ENCODE measurements at places on chromosomes 5 and 9.

DNA sequence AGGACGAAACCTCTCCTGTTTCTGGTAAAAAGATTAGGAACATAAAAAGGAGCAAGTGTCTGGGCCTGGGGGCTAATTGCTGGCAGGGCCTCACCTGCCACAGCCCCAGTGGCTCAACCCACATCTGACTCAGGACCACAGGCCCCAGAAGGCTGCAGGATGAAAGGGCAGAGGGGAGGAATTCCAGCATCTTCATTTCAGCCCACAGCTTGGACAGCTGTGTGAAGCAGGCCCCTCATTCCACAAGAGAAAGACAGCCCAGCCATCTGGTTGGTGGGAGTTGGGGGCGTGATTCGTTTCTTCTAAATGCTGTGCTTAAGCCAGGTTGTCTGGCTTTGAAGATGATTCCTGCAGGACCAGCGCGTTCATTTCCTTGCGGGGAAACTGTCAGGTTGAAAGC is 29.1 kb downstream of the NKX2-5 start:
- DNase-seq = no peak

GRCh38 chr5:94396687-94397086 is 221.7 kb downstream of the KIAA0825 start:
- no peak for DNase-seq

DNA sequence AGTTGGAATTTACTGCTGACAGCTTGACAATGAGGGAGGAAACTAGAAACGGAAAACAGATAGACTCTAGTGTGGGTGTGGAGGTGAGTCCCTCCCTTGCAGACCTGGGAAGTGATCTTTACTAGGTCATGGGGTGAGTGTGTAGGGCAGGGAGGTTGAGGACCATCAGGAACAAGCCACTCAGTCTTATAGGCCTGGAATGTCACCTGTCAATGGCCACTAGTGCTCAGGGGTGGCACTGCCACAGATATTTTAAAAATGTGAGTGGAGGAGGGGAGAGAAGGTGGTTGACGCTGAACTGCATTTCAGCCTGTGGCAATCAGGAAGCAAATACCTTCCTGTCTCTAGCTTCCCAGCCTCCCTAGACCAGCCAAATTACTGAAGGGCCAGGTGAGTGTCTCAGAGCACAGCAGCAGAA is 9.0 kb downstream of the OR2S2 start:
- DNase-seq = no peak

DNA sequence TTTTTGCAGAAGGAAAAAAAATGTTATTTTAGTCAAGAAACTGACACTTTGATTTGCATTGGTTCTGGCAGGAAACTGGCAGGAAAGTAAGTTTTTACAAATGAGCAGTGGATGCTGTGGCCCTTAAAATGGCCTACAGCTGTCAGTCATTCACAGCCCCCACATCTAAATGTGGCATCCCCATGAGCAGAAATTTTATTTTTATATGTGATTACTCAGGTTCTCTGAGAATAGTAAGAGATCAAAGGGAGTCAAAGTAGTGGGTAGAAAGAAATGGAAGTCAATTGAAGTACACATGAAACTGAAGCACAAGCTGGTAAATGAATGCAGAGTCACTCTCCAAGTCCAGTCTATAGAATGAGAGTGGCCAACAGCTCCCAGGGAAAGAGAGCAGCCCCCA is 80.3 kb downstream of the ENC1 start:
- no peak for DNase-seq

DNA sequence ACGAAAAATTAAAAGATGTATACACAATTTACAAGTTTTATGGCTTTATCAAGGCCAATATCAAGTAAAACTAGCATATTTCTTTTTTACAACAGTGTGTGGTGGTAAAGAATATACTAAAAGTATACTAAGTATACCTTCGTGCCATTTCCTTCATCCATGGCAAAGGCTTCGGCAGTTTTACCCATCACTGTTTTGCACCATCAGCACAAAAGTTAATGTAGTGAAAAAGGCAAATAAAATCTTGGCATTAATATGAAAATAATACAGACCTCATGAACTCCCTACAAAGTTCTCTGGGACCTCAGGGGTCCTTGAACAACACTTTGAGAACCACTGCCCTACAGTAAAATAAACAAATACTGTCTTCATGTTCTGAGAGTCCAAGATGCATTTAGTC is 312.3 kb upstream of the NREP start:
- no peak for DNase-seq

GRCh38 chr9:94445863-94446262 is 109.0 kb upstream of the PCAT7 start:
- DNase-seq = no peak

GRCh38 chr5:172630482-172630881 is 10.6 kb upstream of the NEURL1B start:
- no peak for DNase-seq

DNA sequence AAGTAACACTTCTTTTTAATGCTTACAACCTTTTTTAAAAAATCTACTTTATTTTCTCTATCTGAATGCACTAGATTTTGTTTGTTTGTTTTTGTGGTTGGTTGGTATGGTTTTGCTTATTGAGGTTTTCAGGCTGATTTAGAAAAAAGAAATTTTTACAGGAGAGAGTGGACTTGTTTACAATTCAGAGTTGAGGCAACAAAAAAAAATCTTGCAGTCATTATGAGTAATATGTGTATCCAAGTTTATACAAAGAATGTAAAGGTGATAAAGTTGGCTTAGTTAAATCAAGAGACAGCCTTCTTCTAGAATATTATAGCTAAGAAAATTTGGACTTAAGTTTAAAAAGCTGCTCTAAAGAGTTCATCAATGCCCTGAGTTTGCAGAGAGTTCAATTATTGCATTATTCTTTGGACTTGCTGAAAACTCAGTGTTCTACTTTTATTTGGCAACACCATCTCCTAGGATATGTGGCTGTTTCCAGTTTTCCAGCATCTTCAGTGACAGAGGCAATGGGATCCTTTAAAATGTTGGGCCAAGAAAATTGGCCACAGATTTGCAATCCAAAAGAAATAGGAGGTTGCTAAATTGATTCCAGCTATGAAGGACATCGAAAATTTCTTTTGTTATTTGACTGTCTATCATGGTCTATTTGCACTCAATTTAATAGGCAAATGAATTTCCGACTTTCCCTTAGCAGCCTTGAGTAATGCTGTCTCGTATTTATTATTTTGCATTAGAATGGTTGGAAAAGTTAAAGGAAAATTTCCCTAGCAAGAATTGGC is 10.7 kb downstream of the STK32A start:
- no peak for DNase-seq

DNA sequence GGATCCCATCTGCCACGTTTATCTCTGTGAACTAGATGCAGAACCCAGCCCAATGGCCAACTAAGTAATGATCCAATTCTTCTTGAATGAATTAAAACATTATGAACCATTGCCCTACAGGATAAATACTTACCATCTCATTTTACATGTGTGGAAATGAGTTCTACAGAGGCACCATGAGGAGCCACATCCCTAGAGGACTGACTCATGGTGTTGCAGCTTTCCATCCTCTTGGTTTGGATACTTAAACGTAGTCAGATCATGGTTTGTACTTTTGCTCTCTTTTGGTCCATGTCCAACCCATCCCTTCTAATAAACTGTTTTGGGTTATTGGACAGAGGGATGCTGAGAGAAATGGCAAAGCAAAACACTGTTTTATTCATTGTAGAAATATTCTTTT is 484.8 kb downstream of the EBF1 start:
- no peak for DNase-seq

DNA sequence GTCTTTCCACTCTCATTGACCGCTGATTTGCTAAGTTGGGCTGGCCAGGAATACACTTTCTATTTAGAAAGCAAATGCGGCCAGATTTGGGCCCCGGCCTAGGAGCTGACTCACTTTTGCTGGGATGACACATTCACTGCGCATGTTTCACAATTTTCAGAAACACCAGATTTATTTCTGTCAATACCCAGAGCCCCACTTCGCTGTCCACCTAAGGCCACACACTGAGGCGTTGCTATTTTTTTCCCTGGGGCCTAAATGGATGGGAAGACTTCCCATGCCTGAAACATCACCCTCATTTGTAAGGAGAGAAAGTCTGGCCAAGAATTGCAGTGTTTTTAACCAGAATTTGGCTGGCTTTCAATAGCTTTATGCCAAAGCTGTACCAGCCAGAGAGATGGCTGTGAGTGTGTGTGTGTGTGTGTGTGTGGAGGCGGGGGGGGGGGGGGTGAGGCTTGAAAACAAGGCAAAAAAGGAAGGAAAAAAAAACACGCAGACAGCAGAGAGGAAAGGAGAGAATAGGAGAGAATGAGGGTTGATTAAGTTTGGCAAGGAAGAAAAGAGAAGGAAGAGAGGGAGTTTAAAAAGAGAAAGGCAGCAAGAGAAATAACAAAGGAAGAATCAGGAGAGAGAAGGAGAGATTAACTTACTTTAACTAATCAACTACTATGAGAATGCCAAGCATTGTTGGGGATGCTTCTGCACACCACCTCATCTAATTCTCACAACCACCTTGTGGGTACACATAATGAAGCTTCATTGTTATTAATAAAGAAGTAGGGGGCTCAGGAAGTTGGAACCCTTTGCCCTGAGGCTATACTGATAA is 261.4 kb upstream of the KLF4 start:
- DNase-seq = no peak

DNA sequence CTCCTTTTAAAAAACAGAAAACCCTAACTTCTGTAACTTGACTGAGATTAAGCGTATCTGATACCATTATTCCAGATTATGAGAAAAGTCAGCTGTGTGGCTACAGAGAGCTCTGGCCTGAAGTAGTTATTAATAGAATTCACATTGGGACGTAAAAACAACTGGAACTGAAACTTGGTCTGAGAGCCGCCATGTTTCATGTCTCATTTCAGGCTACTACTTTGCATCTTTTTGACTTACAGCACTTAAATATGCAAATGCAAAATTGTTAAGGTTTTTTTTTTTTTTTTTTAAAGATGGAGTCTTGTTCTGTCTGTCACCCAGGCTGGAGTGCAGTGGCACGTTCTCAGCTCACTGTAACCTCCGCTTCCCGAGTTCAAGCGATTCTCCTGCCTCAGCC is 25.2 kb downstream of the MAP3K1 start:
- DNase-seq = no peak

- DNase-seq = no peak
Measured at GRCh38 chr9:127968700-127969383, 11.9 kb downstream of the EEIG1 start.

- no peak for DNase-seq
Measured at GRCh38 chr5:58927181-58927580, 344.3 kb downstream of the RAB3C start.

GRCh38 chr5:147519380-147519779 is 9.5 kb upstream of the DPYSL3 start:
- no peak for DNase-seq

- DNase-seq = no peak
Measured at GRCh38 chr5:38045446-38045845, 205.6 kb upstream of the GDNF start.

DNA sequence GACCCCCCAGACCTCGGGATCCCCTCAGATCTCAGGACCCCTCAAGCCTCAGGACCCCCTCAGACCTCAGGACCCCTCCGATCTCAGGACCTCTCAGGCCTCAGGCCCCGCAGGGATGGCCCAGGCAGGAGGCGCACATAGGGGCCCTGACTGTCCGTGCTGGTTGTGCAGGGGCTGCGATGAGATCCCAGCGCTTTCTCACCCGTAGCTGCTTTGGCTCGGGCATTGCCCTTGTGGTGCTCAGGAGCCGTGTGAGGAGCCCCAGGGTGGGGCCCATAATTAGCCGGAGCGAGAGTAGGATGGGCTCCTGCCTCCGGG is 680 bp upstream of the LPCAT1 start:
- no peak for DNase-seq

DNA sequence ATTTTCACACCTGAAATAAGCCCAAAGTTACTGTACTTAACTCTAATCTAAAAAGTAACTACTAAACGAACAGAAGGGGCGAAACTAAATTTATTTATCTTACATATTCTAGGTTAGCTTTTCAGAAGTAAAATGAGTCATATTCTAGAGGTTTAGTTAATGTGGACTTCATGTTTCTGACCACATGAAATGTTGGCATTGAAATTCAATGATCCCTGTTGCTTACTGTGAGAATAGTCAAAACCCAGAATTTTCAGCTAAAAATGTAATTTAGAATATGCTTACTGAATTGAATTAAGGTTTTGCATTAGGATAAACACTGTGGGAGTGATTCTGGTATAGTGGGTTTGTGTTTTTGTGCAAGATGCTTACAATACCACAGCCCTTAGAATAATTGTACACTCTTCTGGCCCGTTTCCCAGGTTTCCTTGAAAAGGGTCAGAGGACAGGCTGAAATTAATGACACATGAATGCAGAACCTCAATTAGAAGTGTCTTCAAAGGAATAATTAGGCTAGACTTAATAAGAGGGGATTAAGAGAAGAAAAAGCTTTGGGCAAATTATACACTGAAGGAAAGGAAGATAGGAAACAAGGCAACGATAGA is 1.4 kb upstream of the SNX18 start:
- DNase-seq = no peak

DNA sequence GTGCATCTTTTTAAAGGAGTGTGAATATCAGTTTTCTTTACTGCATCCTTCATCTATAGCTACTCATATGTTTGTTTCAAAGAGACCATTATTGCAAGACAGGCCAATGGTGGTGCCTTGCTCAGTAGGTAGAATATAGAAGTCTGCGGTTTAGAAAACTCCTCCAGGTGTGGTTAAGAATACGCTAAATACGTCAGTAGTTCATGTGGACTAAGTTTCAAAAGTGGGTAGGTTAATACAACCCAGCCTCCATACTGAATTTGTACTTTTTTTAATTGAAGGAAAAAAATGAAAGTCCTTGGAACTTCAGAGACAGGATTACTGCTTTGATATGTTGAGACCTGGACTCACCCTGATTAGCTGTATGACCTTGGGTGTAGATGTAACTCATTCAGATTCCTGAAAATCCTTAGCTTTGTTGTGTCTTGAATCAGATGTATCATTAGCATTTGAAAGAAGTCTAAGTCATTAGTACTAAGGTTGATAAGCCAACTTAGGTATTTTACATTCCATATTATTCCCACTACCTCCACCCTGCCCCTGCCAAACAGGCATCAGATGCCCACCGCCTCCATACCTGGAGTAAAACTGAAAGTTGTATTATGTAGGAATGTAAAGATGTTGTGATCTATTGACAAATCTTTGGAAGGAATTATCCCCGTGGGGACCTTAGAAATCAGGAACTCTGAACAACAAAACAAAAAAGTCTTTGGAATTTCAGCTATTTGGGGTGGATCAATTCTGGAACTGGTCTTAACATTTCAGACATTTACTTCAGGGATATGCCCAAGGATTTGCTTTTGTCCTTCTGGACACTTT is 6.1 kb downstream of the BASP1 start:
- no peak for DNase-seq

- DNase-seq = no peak
Measured at GRCh38 chr5:95283022-95283615, 1.8 kb downstream of the MCTP1 start.

- no peak for DNase-seq
Measured at GRCh38 chr5:136076881-136077445, 48.2 kb downstream of the TGFBI start.

DNA sequence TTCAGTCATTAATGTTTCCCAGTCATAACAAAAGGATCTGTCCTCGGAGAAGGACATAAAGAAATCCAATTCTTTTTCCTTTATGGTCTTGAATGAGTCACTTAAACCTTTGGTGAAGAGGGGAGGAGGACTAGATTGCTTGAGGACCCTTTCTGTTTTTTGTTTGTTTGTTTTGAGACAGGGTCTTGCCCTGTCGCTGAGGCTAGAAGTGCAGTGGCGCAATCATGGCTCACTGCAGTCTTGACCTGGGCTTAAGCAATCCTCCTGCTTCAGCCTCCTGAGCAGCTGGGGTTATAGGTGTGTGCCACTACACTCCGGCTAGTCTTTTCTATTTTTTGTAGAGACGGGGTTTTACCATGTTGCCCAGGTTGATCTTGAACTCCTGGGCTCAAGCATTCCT is 12.3 kb downstream of the TIGD6 start:
- no peak for DNase-seq
